ENCODE measurements at places on chromosomes 3 and 15.

DNA sequence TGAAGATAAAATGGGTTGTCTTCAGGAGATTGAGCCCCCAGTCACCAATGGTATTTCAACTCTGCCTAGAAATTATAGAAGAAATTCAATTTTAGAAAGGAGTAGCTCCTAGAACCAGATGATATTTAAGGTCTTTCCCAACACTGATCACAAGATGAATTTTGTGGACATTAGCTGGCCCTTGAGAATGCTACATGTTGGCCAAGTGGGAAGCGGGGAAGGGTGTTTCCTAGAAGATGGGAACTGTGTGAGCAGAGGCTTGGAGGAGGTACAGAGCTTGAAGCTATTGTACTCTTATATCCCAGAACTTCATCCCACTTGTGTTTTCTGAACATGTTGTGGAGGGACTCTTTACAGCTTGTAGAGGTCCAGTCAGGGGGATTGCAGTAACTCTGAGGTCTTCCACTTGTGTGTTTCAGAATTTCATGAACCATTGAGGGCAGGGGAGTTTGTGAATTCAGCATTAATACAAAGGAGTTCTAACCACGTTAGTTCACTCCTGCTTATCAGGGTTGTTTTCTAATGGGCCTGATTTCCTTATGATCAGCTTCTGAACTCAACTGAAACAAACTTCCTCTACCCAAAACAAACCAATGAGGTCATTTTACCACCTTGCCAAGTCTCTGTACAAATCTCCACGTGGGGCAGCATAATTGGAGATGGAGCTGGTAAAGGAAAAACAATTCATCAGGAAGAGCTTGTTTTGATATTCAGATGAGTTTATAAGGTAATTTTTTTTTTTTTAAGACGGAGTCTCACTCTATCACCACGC is 152.6 kb upstream of the TPM1 start:
- no peak for DNase-seq

DNA sequence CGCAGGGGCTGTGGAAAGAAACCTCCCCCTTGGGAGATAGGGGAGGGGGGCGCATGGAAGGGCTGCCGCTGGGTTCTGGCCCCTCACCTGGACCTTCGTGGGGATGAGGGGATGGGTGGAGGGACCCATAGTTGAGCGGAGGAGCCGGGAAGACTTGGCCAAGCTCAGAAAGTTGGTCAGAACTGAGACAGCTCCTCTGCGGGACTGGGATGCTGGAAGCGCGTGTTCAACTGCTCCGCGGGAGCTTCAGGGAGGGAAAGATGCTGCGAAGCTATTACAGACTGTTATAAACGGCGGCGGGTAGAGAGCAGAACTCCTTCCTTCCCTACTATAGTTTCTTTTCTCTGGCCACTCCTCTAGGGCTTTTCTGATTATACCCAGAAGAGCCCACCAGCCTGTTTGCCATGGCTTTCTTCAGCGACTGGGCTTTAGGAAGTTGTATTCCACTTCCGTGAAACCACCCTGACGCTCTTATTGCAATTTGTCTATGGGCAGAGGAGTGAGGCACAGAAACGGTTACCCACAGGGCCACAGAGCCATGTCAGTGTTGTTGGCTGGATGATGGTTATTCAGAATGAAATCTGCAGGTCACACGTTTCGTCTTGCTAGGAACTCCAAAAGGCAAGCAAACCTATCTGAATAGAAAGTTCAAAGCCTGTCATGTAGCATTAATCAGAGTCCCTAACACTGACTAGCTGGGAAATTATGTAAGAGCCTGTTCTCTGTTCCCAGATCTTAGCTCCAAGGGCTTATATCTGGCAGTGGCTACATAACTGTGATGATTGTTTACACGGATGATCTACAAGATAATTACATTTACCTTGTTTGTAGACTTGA is 1.1 kb downstream of the SYNPR start:
- DNase-seq, result no peak

DNA sequence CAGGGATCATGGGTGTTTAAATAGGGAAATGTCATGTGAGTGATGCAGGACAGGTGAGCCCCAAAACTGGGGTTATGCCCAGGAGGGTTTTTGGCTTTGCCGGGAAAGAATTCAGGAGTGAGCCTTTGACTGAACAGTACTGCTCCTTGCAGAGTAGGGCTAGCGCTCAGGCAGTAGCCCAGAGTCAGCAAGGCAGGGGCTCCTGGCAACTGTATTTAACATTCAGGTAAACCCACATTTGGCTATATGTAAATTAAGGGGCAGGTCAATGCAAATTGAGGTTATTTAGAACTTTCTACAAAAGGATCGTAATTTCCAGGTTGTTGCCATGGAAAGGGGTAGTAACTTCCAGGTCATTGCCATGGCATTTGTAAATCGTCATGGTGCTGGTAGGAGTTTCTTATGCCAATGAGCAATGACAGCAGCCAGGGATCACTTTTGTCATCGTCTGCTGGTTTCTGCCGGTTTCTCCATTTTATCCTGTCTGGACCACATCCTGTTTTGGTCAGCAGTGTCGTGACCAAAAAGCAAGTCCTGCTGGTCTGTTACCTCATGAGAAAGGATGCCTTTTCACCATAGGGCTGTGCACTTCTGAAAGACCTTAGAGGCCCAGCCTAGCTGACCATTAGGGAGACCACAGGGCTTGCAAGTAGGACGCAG is 24.3 kb downstream of the MTHFS start:
- DNase-seq, result no peak

DNA sequence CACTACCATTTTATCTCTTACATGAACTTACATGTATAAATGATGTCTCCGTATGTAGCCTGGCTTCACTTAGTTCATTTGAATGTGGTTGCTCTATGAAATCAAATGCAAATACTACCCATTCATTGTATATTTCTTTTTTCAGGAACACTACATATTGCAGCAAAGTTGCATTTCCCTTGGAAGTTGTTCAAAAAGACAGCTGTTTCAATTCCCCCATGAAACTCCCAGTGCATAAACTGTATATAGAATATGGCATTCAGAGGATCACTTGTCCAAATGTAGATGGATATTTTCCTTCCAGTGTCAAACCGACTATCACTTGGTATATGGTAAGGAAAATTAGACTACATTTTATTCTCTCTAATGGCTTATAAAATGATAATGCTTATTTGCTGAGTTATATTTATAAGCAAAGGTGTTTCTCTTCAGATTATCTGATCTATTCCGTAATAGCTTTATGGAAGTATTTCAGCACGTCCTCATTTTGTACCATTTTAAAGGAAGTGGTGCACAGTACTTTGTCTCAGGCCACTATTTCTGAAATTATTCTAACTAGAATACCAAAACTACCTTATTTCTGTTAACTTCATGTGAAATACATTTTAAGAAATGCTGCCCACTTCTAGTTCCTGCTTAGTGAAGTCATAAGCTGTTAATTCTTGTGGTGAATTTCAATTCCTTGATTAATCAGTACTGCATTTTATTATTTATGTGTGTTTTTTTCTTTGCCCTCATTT is 95.1 kb downstream of the IL1RAP start:
- no peak for DNase-seq

GRCh38 chr3:52532517-52532837 is 1.2 kb downstream of the NT5DC2 start:
- no peak for DNase-seq

DNA sequence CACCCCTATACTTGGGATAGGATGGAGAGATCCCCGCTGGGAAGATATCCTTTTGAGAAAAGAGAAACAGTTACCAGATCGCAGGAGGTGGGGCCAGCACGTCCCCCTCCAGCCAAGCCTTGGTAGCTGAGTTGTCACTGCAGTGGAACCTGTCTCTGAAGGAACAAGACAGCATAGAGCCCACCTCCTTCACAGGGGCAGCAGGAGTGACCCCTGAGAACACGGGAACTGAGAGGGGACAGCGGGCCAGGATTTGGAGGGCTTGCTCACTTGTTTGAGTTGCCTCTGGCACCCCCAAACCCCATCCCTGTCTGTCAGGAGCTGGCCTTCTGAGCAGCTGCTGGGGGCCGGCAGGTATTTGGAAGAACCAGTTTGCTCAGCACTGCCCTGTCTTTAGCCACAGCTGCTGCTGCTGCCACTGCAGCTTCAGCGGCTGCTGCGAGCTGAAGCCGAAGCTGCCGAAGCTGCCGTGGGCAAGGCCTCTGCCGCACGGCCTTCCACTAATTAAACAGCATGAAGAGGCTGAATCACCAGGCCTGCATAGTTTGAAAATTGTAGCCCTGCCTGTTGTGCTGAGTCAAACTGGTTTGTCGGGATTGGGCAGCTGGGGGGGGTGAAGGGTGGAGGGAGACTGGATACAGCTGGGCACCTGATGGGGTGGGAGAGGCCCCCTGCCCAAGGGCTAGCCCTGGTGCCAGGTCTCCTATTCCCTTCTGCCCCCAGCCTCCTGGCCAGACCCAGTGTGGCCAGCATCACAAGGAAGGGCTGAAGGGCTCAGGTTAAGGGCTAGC is 4.0 kb downstream of the EPHB3 start:
- no peak for DNase-seq

DNA sequence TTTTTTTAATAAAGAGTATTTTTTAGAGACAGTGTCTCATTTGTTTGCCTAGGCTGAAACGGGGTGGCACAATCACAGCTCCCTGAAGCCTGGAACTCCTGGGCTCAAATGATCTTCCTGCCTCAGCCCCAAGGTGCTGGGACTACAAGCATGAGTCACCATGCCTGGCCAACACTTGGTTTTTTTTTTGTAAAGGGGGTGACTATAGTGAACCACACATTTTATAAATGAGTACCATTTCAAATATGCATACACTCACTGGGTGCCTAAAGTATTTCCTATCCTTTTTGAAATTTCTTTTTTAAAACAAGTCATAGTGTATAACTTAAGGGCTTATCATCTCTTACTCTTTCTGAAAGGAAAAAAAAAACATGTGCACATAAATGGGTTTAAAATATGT is 325.2 kb upstream of the MEIS2 start:
- DNase-seq, result no peak

- DNase-seq, result no peak
Measured at GRCh38 chr3:153127788-153128187, 34.2 kb upstream of the RAP2B start.

GRCh38 chr3:15638193-15638890 is 36.8 kb downstream of the BTD start:
- no peak for DNase-seq

- no peak for DNase-seq
Measured at GRCh38 chr3:12618426-12618825, 45.5 kb downstream of the RAF1 start.

GRCh38 chr3:9314796-9315195 is 48.1 kb upstream of the THUMPD3 start:
- no peak for DNase-seq

GRCh38 chr15:34494084-34494399 is 56.4 kb upstream of the GOLGA8A start:
- no peak for DNase-seq

- no peak for DNase-seq
Measured at GRCh38 chr3:136690599-136690998, 61.6 kb downstream of the STAG1 start.

GRCh38 chr3:197670361-197670760 is 66.3 kb downstream of the RUBCN start:
- DNase-seq, result no peak

- DNase-seq, result no peak
Measured at GRCh38 chr3:148866261-148866660, 1.2 kb downstream of the CPA3 start.

GRCh38 chr3:114597012-114597411 is 303.2 kb downstream of the TIGIT start:
- DNase-seq, result no peak

GRCh38 chr15:28786521-28786920 is 61.9 kb downstream of the GOLGA6L7 start:
- no peak for DNase-seq

DNA sequence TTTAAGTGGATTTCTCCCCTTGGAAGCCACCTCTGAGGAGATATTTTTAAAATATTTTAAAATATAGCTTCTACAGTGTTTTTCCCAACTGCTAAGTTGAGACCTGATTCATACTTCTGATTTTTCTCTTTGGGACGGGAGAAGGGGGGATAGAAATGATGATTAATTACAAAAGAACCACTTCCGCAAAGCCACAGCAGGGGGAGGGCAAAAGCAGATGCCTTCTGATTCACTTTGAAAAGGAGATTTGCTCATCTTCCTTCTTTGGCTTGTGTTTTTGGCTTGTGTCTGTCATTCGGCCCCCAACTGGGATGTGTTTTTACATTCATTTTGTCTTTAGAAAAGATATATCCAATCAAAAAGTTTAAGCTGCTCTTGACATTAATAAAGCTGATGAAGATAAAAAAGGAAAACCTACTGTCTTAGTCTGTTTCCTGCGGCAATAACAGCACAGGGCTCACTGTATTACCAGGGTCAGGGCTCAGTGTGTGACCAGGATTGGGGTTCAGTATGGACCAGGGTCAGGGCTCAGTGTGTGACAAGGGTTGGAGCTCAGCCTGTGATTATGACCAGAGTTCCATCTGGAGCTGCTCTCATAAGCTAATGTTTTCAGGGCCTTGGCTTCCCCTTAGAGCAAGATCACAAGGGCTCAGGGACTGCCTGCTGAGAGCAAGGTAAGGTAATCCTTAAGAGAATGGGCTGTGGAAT is 223.2 kb downstream of the MTHFS start:
- DNase-seq, result no peak

DNA sequence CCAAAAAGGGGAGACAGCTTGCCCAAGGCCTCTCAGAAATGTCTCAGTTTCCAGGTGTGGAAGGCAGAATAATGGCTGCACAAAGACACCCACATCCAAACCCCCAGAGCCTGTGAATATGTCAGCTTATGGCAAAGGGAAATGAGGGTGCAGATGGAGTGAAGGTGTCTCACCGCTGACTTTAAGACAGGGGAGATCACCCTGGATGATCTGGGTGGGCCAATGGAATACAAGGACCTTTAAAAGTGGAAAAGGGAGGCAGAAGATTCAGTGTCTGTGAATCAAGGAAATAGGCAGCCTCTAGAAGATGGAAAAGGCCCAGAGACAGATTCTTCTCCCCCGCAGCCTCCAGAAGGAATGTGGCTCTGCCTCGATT is 48.8 kb upstream of the ATP2B2 start:
- DNase-seq, result no peak

GRCh38 chr15:66563566-66564110 is 2.2 kb downstream of the LCTL start:
- DNase-seq, result no peak

- no peak for DNase-seq
Measured at GRCh38 chr3:53941950-53942349, 50.3 kb upstream of the SELENOK start.

GRCh38 chr15:89367485-89368451 is 33.1 kb upstream of the POLG start:
- no peak for DNase-seq

DNA sequence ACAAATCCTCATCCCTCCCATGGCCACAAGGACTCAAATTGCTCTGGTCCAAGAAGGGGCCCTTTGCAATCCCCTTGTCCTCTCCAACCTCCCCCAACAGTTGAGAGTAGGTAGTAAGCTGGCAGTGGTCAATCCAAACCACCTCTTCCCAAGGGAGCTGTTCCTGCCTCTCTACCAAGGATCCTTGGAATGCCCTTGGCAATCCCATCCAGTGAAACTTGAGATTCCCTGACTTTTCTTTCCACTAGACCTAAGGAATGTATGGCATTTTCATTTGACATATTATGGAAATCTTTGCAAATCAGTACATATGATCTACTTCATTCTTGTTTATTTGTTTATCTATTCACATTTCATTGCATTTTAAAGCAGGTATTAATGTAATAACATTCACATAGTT is 4.8 kb upstream of the RBP2 start:
- DNase-seq, result no peak

Data from cortex of kidney (tissue), 1 donor.